ENCODE measurements at places on chromosomes 1 and 21.

DNA sequence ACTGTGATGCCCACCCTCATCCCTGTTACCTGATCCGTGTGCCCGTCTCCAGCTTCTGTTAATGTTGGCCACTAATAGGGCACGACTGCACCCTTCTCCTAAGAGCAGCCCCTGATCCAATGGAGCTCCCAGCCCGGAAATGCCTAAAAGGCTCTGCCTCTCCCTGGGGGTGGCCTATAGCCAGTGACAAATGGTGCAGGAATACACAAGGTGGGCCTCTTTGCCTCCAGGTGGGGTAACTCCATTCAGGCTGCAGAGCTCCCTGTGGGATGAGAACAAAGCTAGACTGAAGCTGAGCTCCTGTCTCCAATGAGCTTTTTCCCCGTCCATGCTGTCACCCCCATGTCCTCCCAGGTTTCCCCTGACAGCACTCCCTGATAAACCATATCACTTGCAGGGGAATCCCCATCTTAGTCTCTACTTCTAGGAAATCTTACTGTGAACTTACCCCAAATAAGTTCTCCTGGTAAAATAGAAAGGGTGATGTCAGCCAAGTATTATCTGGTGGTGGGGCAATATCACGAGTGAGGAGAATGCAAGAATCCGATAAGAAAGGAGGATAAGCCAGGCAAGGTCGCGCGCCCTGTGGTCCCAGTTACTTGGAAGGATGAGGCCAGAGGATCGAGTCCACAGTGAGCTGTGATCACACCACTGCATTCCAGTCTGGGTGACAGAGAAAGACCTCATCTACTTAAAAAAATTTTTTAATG, 18.6 kb downstream of the S100A7A start:
- no peak for DNase-seq

DNA sequence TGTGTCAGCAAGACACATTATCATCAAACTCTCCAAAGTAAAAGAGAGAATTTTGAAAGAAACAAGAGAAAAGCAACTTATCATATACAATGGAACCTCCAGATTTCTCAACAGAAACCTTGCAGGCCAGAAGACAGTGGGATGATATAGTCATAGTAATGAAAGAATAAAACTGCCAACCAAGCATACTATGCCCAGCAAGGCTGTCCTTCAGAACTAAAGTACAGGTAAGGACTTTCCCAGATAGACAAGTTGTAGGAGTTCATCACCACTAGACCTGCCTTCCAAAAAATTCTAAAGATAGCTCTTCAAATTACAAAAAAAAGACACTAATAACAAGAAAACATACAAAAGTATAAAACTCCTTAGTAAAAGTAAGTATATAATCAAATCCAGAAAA, 33.2 kb upstream of the FOXD3 start:
- DNase-seq: no peak

- DNase-seq: no peak
These were observed 663.5 kb downstream of the NCAM2 start for GRCh38 chr21:21661741-21662140.

GRCh38 chr1:181456551-181456950, 26.8 kb upstream of the CACNA1E start:
- no peak for DNase-seq

GRCh38 chr1:100359139-100359538, 6.8 kb downstream of the CDC14A start:
- no peak for DNase-seq

GRCh38 chr1:58857680-58858673, 74.1 kb upstream of the JUN start:
- DNase-seq: no peak

DNA sequence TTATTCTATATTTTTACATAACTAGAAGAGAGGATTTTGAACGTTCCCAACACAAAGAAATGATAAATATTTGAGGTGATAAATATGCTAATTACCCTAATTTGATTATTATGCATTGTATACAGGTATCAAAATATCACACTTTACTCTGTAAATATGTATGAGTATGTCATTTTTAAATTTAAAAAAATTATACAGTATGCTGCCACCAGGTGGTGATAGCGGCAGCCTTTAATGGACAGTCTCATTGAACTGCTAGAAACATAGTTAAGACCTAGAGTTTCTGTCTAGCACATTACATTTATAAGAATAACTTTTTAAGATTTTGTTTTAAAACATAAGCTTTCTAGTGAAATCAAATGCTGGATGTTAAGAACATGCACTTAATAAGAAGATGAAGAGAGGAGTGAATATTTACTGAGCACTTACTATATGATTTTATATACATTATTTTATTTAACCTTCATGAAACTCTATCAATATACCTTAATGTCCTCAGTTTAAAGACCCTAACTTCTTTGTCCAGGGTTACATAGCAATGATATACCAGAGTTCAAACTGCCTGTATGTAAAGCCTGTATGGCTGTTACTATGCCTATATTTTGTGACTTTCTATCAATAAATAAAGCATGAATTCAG, 207.1 kb downstream of the NUF2 start:
- peak; percentile 14 for DNase-seq

GRCh38 chr1:93600663-93601062, 81.0 kb downstream of the BCAR3 start:
- no peak for DNase-seq

DNA sequence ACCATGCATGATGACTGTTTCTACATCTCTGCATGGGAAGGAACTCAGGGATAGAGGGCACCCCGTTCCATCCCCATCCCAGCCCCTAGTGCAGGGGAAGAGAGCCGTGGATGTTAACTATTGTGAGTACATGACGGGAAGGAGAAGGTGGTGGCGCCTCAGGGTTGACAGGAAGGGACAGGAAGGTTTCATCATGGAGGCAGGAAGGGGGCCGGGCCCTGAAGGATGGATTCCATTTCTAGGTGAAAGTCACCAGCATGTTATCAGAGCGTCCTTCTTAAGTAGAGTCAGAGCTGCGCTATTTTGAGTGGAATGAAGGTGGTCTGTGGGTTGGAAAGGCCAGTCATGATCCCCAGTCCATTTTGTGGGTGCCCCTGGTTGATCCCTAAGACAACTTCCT, 25.1 kb upstream of the ZNF648 start:
- DNase-seq: no peak

DNA sequence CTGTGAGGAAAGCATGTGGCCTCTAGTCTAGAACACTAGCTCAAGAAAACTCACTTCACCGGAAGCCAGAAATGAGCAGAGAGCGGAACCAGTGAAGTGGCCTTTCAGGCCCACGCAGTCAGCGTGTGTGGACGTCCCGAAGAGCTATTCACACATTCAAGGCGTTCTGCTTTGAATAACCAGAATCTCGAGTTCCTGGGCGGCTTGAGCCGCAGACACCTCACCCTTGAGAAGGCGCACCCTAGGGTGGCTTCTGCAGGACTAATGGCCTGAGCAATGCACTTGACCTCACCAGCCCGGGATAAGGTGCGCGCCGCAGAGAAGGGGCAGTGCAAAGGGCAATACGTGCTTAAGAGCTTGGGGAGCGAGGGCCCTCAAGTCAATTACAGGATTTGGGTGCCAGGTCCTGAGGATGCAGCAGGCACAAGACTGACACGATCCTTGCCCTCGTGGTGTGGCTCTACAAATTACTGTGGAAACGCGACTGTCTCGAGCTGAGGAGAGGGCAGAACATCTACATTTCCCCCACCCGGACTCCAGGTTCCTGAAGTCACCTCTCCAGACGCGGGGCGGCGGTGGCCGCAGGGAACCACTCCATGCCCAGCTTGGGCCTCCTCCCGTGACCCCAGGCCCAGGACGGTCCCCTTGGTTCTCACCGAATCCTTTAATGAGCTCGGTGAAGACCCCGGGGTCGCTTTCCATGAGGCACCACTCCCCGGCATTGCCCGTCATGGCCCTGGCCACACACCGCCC, 455 bp downstream of the UCHL5 start:
- DNase-seq: peak; percentile 19

DNA sequence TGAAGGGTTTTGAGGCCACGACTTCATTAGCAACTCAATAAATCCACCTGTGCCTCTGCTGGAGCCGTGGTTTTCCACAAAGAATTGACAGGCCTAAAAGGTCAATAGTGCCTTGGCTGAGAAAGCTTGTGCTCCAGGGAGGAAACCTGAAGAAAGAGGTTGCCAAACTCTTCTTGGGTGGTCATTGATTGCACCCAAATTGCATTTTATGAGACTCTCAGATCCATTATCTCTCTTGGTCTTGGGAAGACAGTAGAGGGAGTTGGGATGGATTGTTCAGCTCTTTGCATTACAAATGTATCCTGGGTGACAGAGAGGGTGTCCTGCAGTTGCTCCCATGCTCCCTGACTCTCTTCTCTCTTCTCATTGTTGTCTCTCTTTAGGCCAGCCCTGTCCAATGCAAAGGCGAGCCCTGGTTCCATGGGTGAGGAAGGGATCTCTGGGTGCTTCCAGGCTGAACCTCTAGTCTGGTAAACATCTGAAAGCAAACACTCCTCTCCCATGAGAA, 46.1 kb upstream of the HTR1D start:
- DNase-seq: no peak

DNA sequence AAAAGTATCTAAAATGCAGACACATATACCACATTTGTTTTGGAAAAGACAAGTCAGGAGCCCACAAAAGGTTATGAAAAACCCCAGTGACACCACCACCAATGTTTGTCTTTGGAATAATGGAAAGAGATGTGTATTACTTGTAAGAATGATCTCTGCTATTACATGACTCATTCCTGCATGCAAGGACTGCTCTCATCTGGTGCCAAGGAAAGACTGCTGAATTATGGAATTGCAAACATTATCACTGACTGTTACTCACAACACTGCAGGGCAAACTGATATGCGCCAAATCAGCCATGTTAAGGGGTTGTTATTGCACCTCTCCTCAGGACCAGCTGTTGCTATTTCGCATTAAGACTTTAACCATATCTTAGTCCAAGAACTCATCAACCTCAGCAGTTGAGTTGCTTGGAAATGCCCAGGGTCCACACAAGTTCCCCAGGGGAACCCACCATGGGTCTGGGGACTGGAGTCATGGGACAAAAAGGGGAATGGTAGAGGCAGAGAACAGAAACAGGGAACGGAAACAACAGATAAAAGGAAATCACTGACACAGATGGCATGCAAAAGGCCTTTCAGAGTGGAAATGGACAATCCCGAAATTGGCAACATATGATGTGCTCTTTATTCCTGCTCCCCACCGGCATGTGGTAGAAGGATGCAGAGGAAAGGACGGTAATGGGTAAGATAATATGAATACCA, 34.4 kb downstream of the CAPZB start:
- peak; percentile 85 for DNase-seq

DNA sequence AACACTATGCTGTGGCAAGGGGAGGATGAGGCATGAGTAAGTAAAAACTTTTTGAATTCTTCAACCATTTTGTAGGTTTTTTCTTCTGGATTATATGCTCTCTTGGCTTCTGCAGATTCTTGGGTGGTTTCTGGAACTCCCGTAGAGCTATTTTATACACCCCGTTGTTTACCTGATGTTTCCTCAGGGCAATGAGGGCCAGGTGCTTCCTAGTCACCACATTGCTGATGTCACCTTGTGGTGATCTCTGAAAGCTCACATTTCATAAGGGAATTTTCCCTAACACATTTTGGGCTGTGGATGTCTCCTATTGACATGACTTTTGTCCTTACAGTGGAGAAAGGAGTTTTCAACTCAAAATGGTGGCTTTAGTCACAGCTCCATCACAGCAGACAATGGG, 356.6 kb downstream of the PLA2G4A start:
- no peak for DNase-seq

GRCh38 chr1:84478876-84479868, at the start of gene RPF1:
RPF1 (plus strand) TSS chr1:84479266; CDS start chr1:84479282, 16 bp downstream.
- DNase-seq: peak; percentile 76

GRCh38 chr1:152878042-152878441, at the start of gene SMCP:
SMCP (plus strand) TSS chr1:152878322; CDS start chr1:152884423, 6,101 bp downstream.
- no peak for DNase-seq

DNA sequence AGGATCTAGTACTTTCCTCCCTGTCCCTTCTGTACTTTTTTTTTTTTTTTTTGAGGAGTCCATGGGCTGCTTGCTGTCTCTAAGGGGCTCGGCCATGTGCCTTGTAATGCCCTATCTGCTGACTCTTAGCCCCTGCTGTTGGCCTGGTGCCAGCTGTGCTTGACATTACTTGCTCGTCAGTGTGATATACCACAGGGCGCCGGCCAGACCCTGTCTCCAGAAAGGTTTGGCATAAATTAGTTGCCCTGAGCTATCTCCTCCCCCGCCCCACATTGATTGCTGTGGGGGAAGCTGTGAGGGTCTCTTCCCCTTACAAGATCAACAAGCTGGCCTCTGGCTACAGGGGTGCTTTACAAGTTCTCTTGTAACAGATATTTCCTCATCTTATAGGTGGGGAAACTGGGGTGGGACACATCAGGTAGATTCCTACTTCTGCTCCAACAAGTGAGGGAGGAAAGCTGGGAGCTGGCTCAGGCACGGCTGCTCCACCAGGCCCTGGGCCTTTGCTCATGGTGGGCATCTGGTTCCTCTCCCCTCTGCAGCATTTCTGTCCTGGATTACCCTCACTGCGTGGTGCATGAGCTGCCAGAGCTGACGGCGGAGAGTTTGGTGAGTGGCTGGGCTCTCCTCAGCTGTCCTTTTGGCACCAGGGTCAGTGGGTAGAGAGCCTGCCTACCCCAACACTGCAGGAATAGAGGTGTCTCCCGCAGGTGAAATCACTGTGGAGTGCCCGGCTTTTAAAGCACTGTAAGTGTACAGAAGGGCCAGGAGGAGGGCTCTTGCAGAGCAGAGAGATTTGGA, 15.6 kb downstream of the STRIP1 start:
- DNase-seq: no peak

- no peak for DNase-seq
These were observed 39.3 kb downstream of the ELK4 start for GRCh38 chr1:205592443-205593003.

DNA sequence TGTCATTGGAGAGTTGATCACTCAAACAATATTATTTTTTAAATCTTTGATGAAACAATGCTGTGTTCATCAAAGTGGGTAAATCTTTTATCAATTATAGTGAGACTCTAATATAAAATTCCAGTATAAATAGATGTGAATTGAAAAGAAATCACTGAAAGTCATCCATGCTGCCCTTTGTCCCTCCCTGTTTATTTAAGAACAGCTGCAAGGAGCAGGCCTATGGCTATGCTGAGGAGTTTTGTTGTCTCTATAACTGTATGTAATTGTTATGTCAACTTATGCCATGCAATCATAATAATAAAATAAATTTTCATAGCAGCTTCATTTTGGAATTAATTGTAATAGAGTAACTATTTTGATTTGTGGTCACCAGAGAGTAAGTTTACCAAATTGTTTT, 1272.4 kb upstream of the ADGRL4 start:
- no peak for DNase-seq

DNA sequence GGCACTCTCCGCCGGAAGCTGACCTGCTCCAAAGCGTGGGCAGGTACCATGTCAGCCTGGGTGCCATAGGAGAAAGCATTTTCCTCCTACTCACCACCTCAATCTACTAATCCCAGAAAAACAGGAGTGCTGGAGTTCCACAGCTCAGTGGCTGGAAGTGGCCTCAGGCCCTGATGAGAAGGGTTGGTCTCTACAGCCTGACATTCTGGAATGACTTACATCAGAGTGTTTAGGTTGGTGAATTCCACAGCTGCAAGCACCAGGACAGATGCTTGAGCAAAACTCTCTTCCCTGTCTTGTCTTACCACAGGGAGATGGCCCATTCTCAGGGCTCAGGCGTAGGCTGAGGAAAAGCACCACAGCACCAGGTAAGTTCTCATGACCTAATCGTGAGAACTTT, 5.5 kb downstream of the SEC16B start:
- DNase-seq: no peak

Data from NCI-H446 treated with DMSO at 0.1 percent for 48 hours (cell line).